ENCODE measurements at places on chromosomes 3 and 15.

DNA sequence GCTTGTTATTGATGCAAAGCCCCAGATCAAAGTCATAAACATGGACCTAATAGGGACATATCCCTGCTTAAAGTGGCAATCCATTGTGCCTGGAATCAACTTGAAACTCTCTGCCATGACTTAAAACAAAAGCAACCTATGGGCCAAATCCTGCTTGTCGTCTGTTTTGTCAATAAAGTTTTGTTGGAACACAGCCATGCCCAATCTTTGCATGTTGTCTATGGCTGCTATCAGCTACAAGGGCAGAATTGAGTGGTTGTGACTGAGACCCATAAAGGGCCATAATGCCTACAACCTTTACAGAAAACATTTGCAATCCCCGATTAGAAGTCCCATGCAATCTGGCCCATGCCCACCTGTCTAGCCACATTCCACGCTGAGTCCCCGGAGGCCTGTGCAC lies 235.4 kb downstream of the PLCL2 start:
- DNase-seq, result no peak

DNA sequence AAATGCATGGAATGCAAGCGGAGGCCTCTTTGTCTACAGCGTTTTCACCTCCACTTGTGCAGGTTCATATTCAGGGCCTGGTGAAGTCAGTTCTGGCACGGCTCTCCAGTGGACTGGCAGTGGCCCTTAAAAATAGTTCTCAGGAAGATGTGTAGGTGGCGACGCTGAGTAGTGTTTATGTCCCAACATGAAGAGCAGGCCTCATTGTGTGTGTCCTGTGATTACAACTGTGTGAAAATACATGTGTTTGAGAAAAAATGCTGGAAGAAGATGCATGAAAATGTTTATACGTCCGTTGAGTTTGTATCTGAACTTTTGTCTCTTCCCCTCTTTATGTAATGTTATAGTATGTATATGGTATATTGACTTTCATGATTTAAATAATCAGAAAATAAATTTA lies 7.2 kb downstream of the LIPC start:
- DNase-seq, result peak; percentile 71

GRCh38 chr3:158976966-158977365 lies 175.1 kb downstream of the MFSD1 start:
- no peak for DNase-seq

DNA sequence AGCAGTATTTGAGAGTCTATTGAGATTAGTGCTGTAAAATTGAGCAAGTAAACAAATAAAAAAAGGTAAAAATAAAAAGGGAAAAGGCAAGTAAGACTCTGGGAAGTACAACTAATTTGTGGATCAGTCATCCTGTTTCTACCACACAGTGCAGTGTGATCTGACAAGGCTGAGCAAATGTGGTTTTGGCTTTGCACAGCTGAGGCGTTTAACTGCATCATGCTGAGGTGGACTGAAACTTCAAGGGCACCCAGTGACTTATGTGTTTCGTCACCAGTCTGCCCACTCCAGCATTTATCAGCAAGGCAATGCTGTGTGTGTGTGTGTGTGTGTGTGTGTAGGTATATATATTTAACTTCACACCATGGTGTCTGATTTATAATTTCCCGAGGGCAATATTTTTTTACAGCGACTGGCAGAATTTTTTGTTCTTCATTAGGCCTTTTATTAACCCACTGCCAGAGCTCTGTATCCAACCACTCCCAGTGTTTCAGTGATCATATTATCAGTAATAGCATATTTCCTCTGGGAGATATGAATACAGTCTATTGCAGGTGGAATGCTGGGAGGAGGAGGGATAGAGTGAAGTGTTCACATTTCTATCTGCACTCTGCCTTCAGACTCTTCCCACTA lies 131.5 kb upstream of the SATB1 start:
- DNase-seq, result peak; percentile 54

DNA sequence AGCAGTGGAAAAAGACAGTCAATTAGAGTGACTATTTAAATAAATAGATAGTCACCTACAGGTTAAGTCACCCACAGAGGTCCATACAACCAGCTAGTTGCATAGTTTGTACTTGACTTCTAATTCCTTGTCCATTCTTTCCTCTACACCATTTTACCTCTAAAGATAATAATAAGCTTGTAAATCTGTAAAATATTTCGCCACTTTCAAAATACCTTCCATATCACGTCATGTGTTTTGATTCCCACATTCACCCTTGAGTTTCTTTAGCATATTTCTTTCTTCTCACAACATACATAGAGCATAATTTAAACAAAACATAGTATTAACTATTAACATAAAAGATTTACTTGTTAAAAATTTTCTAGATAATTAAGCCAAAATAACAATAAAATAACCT lies 689.6 kb downstream of the MECOM start:
- DNase-seq, result no peak

GRCh38 chr3:50230794-50231125 lies 5.2 kb upstream of the GNAI2 start:
- no peak for DNase-seq

DNA sequence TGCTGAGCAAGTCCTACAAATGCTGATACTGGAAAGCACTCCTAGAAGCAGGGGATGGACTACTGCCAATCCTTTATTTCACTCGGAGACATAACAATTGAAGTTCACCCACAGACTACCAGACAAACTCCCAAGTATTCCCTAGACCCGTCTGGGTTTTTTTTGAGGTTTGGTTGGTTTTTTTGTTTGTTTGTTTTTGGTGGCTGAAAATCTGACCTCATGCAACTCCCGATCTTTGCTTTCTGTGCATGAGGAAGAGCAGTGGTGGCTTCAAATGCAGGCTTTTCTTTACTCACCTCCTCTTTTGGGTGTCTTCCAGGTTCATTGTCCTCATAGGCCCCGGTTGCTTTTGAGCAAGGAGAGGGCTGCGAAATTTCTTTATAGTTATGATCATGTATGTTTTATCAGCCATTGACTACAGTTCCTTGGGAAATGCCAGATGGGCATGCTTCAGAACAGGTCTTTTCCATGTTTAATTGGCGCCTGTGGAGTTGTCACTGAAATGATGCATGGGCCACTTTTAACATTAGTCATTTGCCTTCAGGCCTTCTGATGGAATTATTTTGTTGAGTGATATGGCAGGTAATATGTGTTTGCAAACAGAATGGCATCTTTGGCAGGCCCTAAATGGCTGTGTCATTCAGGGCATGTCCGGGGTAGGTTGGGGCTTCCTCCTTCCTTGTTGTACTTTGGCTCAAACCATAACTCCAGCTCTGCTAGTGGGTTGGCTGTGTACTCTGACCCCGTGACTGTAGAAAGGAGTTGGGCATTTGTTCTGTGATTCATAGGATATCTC lies 81.3 kb upstream of the ZBED2 start:
- peak; percentile 94 for DNase-seq

DNA sequence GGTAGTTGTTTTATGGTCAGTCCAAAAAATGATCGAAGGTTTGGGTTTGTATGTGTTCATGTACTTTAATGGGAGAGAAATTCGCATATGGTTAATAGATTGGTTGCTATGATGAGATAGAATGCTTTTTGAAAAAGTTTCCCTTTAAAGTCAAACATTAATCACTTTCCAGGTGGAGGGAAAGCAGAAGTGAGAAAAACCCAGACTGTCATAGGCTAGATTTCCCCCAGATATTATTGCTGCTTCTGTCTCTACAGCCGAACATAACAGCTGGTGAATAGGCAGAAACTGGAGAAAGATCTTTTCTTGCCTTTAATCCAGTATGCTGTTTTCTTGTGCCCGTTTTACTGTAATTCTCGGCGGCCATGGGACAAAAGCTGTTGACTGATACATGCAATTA lies 287.6 kb downstream of the SOX2 start:
- DNase-seq, result no peak

DNA sequence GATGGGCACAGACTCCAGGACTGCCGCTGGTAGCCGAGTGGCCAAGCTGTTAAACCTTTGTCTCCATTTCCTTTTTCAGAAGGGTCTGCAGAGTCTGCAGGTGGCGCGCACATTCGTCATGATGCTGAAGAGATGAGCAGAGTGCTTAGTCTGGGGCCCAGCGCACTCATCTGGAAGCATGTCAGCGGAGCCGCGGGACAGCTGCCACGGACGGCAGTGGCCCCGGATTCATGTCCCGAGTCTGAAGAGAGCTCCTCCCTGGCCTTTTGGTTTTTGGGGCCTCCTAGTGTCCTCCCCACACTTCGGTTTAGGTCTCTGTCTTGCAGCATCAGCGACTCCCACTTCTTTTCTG lies 42.6 kb downstream of the KLHL25 start:
- no peak for DNase-seq

DNA sequence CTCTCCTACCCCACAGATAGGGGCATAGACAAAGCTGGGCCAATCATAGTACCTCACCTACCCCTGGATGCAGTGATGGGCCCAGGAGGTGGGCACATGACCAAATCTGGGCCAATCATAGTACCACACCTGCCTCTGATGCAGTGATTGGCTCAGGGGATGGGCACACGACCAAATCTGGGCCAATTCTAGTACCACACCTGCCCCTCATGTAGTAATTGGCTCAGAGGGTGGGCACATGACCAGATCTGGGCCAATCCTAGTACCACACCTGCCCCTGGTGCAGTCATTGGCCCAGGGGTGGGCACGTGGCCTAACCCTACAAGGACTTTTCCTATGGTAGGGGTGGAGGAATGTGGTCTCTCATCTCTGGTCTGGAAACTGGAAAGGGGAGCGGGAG lies 56.9 kb upstream of the MEF2A start:
- no peak for DNase-seq

- DNase-seq, result no peak
These were observed 471.8 kb downstream of the GRM7 start for GRCh38 chr3:7332696-7333095.

- no peak for DNase-seq
These were observed 28.4 kb downstream of the OXSM start for GRCh38 chr3:25818335-25818734.

DNA sequence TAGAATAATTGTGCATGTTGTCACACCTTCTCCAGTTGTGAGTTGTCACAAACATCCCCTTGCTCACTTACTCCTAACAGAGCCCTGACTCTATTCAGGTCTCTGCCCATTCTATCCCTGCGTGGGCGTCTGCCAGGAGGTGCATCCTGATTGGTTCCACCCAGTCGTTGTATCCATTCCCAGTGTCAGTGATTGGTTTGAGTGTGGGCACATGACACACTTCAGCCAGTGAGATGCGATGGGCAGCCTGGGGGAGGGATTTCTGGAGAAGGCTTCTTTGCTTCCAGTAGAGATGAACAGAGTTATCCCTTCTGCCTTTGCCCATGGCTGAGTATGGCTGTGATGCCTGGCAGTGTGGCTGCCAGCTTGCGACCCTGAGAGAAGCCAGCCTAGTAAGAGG lies 18.7 kb downstream of the PXYLP1 start:
- no peak for DNase-seq

- no peak for DNase-seq
These were observed 50.5 kb upstream of the SEC22A start for GRCh38 chr3:123151251-123151705.

- no peak for DNase-seq
These were observed 87.9 kb downstream of the STT3B start for GRCh38 chr3:31620656-31621055.

Measured in kidney tubule cell (primary cell).